Renal cortex interstitium (tissue), 15 donors: ENCODE measurements at places on chromosomes 6 and 20.
A peak's percentile ranks its signal among the peaks of the same experiment; 100 is the strongest.

DNA sequence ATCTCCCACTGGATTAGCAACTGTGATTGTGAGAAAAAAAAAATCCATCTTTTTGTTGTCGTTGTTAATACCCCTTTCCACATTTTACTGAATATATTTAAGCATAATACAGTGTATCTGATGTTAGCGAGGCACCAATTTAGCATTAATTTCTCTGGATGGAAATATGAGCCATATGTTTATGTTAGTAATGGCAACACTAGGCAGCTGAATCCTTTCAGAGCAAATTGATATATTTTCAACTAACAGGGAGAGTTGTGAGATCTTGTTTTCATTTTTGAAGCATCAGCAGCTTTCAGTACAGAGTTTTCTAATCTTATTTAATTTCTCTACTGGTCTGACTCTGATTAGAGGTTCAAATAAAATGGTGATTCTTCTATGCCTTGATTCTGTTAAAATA is 84.8 kb upstream of the HDAC2 start:
- no peak for DNase-seq

DNA sequence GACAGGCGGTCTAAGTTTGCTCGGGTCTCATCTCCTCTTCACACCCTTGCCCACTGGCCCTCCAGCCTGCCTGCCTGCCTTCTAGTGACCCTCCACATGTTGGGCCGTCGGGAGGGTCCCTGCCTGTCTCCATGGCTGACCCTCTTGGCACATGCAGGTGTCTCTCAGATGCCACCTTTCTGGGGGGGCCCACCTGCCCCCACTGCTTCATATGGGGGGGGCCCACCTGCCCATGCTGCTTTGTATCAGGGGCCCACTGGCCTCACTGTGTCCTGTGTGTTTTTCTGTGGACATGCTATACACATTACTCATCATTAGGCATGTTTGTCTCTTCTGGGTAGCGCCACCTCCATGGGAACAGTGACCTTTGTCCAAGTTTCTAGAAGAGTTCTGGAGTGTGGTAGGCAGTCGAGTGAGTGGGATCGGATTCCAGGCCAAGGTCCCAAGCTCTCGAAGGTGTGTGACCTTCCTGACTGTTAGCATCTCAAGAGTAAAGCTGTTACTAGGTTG is 40.4 kb upstream of the KIF25 start:
- no peak for DNase-seq

DNA sequence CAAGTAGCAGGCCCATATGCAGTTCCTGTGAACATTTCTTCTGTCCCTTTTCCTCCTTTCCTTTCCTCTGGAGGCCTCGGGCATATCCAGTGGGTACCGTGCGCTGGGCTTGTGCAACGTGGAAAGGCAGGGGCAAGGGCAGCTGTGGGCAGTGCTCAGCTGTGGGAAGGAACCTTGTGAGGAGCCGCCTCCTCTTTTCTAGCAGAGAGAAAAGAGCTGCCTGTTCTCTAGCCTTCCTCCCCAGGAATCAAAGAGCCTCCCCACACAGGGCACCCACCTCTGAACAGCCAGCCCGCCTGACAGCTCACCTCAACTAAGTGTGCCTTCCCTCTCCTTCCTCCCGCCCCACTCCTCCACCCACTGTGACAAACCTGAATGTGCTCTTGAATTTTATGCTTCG is 143.3 kb upstream of the HDDC2 start:
- DNase-seq: no peak

DNA sequence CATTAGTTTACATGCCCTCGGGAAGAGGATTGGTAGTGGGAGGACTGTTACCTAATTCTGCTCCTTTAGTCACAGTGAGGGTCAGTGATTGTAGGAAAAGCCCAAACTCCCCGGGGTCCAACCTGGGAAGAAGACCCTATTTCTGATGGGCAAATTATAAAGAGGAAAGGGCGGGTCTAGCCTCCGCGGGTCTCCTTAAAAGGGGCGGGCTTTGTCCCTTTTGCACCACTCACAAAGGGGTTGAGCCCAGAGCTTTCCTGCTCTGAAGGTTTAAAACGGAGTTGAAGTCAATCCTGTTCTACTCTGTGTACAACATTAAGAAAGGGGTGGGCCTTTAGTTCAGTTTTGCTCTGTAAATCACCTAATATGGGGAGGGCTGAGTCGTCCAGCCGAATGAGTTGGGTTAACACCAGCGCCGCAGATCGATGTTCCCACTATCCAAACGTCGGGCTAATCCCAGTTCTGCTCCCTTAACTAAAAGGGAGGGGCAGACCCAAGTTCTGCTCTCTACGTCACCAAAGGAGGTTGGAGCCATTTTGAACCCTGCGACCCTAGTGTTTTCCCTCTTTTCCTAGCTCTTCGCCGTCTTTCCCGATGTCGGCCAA is 920 bp upstream of the RNF5 start:
- no peak for DNase-seq

GRCh38 chr6:36985417-36985807 is 584 bp downstream of the MTCH1 start:
- no peak for DNase-seq

DNA sequence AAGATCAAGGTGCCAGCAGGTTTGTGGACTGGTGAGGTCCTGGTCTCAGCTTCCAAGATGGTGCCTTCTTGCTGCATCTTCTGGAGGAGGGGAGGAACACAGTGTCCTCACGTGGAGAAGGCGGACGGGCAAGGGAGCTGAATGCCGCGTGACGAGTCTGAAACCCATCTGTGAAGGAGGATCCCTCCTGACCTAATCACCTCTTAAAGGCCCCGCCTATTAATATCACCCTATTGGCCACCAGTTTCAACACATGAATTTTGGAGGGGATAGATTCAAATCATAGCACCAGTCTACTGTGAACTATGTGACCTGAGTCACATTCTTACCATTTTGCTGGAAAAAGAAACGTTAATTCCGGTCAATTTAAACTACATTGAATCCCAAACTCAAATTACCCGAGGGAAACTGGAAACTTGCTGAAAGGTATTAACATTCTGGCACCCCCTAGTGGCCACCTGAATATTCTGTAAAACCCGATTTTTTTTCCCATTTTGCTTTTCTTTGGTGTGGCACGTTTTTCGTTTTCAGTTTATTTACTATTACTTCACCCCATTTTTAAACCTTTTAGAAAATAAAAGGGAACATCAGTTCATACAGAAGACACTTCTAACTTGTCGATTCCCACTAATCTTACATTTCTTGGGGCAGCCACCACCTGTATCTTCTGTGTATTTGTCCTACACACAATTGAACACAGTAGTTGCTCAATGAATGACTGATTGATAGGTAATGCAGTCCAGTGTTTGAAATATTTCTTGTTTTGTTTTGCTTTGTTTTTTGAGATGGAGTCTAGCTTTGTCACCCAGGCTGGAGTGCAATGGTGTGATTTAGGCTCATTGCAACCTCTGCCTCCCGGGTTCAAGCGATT is 17.9 kb upstream of the CCDC170 start:
- peak; percentile 38 for DNase-seq

- DNase-seq: no peak
Observed at GRCh38 chr6:105849746-105850145, 236.4 kb upstream of the PRDM1 start.

DNA sequence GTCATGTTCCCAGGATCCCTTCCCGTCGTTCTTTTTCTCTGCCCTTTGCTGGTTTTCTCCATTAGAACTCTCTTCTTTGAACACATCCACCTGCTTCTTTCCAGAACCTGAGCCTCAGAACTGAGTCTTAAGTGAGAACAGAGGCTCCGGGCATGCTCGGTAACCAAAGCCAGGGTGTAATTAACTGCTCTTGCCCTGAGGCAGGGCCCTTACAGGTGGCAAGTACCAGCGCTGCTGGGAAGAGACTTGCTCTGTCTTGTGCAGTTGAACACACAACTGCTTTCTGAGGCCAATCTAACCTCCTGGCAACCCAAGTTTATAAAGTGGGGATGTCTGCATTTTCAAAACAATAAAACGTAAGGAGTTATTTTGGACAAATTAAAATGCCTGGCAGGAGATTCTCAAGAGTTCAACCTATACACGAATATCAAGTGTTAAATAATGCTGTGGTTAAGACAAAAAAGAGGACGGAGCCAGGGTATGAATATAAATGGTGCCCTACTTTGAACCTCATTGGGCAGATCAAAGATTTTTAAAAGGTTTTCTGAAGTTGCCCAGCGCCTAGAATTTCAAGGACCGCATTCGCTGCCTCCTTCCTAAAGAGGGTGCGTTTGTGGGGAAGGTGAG is 12.4 kb upstream of the DEK start:
- DNase-seq: no peak

- DNase-seq: no peak
Observed at GRCh38 chr6:43328528-43328927, 19.9 kb upstream of the CRIP3 start.

DNA sequence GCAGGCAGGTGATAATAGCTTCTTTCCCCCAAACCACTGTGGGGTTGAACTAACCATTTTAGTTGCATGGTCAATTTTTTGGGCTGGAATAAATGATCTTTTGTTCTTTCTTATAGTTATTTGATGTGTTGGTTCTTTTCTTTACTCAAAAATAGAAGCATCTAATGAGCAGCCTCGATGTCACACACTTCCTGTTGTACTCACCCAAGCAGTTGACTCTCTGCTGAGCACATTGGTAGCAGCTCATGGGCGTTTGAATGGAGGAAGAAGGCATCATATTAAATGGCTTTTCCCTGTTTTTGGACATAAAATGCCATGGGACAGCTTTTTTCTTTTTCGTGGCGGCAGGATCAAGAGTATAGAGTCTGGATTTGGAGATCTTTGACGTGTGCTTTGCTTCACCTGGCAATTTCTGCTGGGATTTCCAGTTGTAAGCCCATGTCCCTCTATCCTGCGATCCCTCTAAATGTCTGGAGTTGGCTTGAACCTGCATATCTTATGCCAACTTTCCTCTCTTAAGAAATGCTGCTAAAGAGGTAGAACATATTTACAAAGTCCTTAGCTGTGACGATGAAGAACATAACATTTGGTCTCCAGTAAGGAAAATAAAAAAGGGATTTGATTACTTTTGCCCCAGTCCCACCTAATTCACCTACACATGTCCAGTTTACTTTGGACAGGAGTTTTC is 268.3 kb downstream of the PRL start:
- no peak for DNase-seq

- DNase-seq: no peak
Observed at GRCh38 chr6:19755181-19755580, 82.0 kb upstream of the ID4 start.

DNA sequence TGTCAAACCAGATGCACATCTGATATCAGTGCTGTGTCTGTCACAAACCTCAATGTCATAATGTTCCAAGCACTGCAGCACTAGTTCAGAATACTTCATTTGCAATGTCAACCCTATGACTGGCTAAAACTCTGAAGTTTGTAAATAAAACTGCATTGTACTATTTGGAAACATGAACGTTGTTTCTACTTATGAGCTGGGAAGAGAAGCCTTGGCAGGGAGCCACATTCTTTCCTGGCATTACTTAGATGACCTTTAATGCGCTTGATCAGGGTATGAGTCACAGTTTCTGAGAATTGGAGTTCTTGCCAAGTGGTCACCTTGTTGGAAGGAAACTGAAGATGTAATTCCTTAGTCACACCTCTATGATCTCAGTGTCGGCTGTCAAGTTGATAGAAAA is 664.8 kb upstream of the MMS22L start:
- no peak for DNase-seq

DNA sequence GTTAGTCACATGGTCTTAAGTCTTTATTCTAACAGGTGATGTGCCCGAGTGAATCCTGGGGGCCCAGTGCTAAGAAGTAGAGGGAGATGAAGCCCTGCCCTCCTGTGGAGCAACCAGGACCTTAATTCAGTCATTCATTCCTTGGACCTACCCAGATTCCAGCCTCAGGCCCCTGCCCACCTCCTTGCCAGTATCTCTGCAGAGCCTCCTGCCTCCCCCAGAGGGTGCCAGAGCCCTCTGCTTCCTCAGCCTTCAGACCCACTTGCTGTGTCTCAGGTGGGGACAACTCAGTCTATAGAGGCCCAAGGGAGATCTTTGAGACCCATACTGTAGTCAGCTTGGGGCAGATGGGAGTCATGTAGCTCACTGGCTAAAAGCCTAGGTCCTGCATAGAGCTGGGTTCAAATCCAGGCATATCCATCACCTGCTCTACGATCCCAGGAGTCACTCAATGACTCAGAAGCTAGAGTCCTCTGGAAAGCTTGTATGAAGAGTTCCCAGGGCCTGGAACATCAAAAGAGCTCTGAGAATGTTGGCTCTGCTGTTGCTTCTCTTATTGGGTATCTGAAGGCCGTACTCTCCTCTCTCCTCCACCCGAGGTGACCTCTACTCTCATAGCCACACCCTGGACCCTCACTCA is 3.9 kb upstream of the SIGLEC1 start:
- DNase-seq: no peak

DNA sequence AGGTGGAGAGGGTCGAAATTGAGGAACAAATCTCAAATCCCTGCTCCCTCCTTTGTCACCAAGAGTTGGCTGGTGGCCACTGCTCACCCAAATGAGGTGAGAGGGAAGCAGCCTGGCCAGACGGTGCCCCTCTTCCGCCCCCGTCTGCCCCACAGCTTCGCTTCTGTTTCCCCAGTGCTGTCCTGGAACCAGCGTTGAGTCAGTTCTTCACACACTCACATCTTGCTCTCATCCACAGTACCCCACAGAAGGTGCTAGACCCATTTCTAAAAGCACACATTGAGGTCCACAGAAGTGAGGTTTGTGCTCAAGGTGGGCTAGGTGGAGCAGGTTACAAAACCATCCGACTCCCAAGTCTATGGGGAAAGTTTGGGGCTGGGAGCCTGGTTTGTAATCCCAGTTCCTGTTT is 3.8 kb downstream of the CEBPB start:
- no peak for DNase-seq

- no peak for DNase-seq
Observed at GRCh38 chr6:125886021-125886420, 70.5 kb upstream of the HINT3 start.

DNA sequence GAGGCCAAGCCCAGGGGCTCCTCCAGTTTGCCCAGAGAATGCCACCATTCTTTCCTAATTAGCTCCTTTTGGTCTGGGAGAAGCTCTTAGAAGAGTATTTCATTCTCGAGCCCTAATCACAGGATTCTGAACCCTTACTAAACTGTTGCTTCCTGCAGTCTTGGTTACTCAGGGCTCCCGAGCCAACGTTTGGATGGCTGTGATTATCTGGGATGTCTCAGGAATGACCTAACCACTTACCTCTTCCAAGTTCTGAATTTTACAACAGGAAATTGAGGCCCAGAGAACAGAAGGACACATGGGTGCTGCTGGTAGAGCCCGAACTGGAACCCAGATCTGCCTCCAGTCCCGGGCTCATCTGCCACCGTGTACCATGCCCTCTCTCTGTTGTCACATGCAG is 22.2 kb upstream of the PNPLA1 start:
- DNase-seq: no peak

DNA sequence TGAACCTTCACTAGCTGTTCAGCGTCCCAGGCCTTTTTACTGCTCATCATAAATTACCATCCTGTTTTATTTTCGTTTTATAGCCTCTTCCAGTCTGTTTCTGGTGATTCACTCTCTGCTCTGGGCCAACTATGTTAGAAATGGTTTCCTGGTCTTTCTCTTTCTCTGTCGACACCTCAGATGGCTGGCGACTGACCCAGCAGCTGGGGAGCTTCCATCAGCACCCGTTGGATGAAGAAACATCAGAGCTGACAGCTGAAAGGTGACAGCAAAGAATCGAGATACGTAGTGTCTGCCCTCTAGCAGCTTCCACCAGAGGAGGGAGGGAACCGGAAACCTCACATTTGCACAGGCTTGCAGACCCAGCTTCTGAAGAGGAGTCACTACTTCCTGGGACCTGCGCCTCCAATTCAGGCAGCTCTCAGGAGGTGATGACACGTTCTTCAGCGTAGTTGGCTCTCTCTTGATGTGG is 82.9 kb upstream of the MLN start:
- DNase-seq: no peak

- peak; percentile 37 for DNase-seq
Observed at GRCh38 chr6:169864148-169865020, 113.0 kb downstream of the ERMARD start.

- no peak for DNase-seq
Observed at GRCh38 chr6:53616450-53617357, 48.9 kb downstream of the KLHL31 start.
